ENCODE measurements at places on chromosomes 5 and 9.

GRCh38 chr9:105232207-105232606, 12.2 kb upstream of the SLC44A1 start:
- no peak for DNase-seq

- no peak for DNase-seq
Measured at GRCh38 chr5:76555717-76556116, 67.5 kb downstream of the F2RL2 start.

DNA sequence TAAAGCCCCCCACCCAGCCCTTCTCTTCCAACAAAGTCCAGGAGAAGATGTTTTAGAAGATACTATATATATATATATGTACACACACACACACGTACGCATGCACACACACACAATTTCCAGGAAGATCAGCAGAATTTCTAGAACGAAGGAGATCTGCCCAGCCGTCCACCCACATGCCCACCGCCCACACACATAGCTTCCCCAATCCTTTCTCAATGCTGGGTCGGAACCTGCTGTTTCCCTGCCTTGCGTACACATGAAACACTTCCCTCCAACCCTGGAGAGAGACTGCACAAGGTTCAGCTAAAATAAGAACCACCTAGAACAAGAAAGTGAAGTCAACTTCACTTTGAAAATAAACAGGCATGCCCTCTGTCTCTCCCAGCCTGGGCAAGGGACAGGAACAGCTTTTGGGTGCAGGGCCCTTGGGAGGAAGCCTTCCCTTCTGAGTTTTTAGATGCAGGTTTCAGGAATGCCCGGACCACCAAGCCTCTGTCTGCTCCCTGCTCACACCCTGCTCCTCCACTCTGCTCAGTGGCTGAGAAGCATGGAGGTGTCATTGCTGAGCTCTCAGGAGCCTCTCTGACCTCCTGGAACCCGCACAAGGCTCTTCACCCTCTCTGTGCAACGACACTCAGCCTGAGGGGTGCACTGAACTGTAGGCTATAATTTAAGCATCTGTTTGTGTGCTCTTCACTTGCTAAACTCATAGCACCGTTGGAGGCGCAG, 149.4 kb downstream of the C5orf15 start:
- DNase-seq: no peak

DNA sequence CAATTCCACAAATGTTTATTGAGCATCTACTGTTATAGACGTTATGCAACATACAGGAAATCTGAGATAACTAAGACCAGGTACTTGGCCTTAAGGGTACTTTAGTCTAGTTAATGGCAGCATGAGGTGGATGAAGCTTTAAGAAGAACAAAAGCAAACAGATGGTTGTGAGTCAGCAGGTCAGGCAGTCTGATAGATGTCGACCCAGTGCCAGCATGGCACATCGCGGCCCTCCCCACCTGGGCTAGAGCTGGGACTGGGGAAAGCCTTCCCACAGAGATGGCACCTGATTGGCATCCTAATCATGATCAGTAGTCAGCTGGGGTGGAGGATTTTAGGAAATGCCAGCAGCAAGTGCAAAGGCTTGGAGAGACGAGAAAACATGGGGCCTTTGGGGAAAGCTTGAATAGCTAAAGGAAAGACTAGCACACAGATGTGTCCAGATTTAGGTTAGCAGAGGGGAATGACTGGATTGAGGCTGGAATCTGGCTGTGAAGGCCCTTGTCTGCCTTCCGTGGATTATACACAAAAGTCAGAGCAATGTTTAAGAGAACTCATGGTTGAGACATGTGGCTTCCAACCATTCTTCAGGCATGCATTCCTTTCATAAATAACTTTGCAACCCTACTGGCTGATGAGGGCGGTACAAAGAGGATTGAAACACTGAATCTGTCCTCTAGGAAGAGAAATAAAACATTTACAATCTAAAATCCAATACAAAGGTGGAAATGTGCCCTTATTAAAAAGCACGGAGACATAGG, 395.4 kb upstream of the WWC1 start:
- no peak for DNase-seq

DNA sequence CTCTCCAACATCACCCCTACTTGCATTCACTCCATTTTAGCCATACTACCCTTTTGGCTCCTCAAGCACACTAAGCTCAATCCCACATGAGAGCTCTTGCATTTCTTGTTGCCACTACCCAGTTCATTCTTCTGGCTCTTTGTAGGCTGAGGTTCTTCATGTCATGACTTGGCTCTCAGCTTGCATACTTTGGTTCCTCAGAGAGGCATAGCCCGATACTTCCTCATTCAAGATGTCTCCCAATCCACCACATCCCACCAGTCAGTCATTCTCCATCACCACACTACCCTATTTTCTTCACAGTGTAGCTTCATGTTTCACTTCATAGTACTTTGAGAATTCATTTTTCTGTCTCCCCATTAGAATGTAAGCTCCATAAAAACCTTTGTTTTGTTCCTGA, 116.7 kb downstream of the NR6A1 start:
- DNase-seq: no peak
